ENCODE measurements at places on chromosomes 1 and 21.

- DNase-seq = no peak
Observed at GRCh38 chr21:46214478-46215340, 13.9 kb downstream of the LSS start.

GRCh38 chr1:231049121-231049979 is 9.3 kb upstream of the FAM89A start:
- DNase-seq = no peak

DNA sequence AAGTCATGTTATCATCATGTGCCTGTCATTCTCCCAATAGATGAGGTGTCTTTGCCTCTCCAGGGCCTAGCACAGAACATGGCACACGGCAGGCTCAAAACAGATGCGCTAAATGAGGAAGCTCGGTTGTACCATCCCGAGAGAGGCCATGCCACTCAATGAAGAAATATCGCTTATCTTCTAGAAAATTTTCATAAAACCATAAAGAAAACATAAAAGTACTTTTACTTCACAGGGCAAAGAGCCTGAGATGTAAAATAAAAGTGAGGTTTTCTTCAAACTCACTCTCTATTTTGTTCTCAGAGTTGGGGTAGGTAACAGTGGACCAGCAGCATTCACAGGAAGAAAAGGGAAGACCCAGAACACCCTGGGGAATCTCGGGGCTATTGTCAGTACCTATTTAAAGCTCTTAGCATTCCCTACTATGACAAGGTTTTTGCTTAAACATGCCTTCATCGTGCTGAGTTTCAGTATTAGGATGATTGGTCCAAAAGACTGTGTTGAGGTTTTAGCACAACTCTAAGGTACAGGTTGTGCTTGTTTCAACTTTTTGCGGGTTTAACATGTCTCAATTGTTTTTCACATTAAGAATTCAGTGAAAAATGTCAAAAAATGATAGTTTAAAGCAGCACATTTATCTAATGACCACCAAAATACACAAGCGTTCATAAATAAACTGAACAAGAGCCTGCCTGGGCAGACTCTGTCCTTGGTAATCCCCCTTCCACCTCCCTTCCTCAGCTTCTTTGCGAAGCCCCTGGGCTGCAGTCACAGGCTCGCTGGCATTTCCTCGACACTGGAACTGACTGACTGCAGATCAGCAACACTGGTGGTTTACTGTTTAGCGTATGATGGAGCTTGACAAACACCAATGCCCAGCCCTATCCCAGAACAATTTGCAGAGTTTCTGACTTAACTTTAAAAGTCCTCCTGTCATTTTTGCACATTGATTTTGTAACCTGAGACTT is 55.6 kb downstream of the COQ8A start:
- DNase-seq = no peak

GRCh38 chr1:22691031-22691753 is 19.4 kb upstream of the EPHB2 start:
- no peak for DNase-seq

DNA sequence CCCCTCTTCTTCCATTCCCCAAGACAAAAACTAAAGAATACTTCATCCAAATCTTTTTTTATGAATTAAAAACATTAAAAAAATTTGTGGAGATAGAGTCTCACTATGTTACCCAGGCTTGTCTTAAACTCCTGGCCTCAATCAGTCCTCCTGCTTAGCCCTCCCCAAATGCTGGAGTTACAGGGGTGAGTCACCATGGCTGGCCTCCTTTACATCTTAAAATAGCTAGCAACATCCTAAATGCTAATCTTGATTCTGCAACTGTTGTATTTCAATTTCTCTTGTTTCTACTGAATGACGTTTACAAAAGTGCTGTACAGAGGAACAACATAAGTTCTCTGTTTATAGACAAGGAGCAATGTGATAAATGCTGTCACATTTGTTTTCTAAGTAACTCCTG is 483.5 kb downstream of the ADGRL2 start:
- DNase-seq = no peak

DNA sequence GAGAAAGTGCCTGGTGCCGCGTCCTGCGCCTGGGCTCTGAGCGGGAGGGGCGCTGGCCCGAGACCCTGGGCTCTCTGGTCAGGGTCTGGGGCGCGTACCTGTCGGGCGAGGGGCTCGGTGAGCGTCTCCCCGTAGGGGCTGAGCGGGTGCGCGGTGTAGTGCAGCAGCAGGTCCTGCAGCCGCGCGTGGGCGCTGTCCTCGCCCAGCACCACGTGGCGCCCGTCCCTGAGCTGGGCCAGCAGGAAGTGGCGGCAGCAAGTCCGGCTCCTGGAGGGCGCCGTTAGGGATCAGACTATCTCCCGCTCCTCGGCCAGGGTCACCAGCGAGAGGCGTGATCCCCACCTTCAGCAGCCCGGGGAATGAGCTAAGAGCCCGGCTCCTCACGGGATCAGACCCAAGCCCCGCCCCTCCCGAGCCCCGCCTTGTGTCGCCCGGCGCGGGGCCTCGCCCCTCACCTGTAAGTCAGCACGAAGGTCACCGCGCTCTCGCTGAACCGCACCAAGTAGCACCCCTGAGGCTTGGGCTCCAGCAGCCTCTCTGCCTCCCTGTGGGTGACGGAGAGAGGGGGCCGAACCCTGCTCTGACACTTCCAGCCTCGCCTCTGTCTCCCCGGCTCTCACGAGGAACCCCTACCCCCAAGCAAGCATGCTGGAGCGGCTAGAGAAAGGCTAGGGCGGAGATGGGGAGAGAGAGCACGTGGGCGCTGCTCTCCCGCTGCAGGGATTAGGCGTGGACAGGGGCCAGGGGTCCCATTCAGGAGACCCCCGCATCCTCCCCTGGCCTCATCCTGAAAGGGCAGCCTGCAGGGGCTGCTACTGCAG is 2.7 kb downstream of the SH2D2A start:
- DNase-seq = peak; percentile 92

DNA sequence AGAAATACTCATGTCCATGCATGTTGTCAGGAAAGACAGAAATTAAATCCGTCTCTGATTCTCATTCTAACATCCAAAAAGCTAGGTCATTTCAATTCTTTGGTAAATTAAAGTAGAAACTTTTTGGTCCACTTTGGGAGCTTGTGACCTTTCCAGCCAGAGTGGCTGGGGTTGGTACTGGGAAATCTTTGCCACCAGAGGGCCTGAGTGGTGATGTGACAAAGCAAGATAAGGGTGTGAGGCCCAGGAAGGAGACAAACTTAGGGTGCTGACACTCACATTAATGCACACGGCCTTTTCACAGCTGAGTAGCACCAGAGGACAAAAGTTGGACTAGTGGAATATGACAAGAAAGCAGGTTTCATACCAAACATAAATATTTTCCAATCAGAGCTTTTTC is 144.3 kb downstream of the DNM3 start:
- no peak for DNase-seq

DNA sequence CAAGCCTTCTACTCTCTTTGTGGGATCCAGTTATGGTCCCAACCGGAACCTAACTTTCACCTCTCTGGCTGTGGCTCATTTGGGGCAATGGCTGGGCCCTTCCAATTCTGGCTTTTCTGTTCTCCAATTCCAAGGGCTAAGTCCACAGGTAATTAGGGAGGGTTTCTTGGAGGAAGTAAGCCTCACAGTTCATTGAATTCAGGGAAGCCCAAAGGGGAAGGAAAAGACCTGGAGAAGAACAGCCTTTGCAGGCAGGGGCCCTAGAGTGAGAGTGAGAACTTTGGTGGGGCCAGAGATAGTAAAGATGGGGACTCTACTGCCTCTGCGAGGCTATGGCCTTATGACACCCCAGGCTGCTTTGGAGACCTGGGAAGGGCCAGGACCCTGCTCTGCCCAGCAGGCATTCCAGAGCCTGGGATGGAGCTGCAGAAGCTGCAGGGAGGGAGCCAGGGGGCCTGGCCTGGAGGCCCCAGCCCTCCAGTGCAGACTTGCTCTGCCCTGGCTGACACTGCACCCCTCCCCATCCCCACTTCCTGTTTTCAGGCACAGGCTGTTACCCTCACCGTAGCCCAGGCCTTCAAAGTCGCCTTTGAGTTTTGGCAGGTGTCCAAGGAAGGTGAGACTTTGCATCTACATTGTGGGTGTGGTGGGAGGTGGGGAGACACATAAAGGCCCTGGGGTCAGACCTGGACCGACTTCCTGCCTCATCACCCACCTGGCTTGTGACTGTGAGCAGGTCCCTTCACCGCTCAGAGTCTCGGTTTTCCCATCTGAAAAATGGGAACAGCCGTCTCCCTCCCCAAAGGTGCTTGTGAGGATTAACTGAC is 18.9 kb downstream of the LDLRAP1 start:
- DNase-seq = no peak

DNA sequence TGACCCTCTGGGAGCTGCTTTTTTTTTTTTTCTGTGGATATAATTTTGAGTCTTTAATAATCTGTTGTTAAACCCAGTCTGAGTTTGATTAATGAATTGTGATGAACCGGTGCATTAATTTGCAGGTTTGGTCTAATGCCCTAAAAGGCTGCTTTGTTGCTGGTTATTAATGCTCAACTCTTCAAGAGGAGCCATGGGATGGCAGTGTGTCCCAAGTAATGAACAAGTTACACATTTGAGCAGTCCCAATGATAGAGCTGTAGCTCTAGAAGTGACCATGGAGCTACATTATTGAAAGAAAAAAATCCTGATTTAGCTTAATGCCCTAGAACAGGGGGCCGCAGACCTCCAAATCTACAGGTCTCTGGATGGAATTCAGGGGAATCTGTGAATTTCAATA is 53.1 kb downstream of the RWDD3 start:
- DNase-seq = no peak
